CD4-positive, alpha-beta T cell treated with Interleukin-4 for 4 hours (primary cell): ENCODE measurements at places on chromosomes 4 and X.

DNA sequence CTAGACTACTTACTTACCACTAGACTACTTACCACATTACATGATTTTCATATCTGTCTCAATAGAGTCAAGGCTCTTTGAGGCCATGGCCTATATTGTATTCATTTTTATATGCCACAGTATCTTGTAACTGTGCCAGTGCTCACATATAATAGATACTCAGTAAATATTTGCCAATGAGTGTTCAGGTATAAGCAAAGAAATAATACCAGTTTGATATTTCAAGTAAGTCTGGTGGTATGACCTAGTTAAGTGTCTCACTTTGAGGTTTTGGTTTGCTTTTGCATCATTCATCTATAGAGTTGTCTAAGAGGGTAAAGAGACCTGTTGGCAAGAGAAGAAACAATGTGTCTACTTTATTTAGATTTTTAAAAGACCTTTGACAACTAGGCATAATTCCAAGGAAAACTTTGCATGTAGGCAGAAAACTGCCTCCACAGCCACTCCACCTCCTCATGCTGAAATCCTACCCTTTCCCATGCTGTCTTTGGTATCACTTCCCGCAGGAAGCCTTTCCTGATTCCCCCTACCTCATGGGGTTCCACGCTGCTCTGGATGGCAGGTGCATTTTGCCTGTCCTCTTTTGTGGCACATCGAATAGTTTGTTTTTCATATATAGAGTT, 91.3 kb upstream of the KLHL13 start:
- no peak for DNase-seq

DNA sequence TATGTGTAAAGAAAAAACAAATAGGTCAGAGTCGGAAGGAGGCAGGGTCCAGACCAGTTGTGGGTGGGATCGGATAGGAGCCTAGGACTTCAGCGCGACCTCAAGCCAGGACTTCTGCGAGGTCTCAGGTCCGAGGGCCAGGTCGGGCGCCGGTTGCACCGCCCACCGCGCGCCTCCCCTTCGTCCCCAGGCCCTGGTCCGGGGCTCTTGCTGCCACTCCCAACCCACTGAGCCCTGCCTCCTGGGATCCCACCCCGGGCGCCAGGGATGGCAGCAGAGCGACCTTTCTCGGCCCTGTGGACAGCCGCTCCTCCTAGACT, 12.3 kb downstream of the PITX2 start:
- DNase-seq = no peak

DNA sequence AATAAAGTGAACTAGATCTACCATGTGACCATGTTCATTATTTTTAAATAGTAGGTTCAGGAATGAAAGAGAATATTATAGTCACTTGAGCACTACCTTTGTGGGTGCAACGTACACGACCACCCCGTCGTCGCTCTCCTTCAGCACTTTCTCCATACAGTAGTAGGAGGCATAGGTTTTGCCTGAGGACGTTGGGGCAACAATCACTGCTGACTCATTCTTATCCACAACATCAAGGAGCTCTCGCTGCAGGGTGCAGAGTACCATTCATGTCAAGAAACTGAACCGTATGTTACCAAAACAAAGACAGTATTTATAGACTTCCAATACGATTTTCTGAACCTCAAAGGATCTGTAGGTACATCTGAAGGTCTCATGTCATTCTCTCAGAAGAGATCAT, 44.7 kb downstream of the DDX60 start:
- no peak for DNase-seq

- DNase-seq = no peak
Observed at GRCh38 chr4:129748991-129749390, 653.0 kb downstream of the C4orf33 start.

GRCh38 chr4:183986971-183987946, 82.2 kb downstream of the STOX2 start:
- no peak for DNase-seq

DNA sequence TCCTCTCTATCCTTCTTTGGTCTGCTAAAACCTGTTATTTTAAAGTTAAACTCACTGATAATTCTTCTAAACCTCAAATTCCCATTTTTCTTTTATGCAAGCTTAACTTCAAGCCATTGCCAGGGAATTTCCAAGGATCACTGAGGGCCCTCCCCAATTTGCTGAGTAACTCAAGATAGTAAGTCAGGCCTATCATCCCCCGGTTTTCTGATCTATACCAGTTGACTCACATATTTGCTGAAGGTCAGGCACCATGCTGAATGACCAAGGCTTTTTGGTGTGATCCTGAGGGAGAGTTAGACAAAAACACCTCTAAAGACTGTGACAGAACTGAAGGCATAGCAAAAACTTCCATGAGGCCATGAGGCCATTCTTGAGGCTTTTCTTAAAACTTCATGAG, 1301.9 kb downstream of the PCDH7 start:
- DNase-seq = no peak

DNA sequence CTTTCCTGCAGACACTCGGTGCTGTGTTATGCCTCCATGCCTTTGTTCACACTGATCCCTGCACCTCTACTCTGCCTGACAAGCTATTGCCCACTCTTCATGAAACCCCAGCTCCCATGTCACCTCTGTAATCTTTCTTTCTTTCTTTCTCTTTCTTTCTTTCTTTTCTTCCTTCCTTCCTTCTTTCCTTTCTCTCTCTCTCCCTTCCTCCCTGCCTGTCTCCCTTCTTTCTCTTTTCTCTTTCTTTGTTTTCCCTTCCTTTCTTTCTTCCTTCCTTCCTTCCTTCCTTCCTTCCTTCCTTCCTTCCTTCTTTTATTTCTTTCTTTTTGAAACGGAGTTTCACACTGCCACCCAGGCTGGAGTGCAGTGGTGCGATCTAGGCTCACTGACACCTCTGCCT, 12.5 kb downstream of the GJB1 start:
- no peak for DNase-seq

GRCh38 chrX:15674514-15674840, 9.9 kb upstream of the CLTRN start:
- no peak for DNase-seq

- no peak for DNase-seq
Observed at GRCh38 chr4:155207534-155208257, 740 bp upstream of the NPY2R start.

DNA sequence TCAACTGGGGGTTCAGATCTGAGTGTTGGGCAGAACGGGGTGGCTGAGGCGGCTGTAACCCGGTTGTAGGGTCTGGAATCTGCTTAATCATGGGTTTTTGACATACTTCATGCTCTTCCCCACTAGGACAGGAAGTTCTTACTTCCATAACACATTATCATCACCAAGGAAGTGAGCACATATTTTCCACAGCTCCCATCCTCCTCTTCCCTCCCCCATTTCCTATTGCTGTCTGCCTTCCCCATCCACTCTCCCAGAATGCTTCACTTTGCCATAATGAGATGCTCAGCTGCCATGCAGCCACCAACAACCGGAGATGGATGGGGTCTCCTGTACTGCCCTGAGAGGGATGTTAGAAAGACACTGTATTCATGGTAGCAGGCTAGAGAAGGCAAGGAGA, 6.4 kb upstream of the DCUN1D4 start:
- DNase-seq = no peak

DNA sequence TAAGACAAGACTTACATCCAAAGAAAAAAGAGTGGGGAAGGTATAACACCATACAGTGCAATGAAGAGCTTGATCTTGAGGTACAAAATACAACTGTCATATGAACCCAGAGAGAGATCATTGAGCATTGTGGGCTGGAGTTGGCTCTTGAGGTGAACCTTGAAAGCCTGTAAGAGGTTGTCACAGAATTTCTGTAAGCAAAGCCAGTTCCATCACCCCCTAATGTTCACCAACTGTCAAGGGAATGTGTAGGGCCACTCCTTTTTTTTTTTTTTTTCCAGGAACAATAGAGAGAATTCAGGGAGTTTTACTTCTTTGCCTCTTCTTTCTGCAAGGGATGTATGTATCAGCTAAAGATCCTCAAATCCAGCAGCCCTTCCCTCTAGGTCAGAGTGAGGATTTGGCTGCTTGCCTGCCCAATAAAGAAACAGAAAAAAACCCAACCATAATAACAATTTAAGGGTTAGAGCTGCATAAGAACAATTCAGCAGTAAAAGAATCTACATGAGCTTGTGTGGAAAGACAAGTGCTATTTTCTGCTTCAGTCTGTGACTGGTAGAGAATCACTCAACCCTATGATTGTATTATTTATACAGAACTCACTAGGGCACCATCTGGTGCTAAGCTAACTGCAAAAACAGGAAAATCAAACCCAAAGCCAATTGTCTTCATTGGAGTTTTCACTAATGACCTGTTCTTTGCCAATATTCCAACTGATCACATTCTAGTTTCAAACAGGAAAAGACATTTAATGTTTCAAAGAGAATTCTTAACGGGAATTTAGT, 217.5 kb upstream of the TEX13C start:
- DNase-seq = no peak

- no peak for DNase-seq
Observed at GRCh38 chrX:103356858-103357257, 552 bp downstream of the TCEAL9 start.

DNA sequence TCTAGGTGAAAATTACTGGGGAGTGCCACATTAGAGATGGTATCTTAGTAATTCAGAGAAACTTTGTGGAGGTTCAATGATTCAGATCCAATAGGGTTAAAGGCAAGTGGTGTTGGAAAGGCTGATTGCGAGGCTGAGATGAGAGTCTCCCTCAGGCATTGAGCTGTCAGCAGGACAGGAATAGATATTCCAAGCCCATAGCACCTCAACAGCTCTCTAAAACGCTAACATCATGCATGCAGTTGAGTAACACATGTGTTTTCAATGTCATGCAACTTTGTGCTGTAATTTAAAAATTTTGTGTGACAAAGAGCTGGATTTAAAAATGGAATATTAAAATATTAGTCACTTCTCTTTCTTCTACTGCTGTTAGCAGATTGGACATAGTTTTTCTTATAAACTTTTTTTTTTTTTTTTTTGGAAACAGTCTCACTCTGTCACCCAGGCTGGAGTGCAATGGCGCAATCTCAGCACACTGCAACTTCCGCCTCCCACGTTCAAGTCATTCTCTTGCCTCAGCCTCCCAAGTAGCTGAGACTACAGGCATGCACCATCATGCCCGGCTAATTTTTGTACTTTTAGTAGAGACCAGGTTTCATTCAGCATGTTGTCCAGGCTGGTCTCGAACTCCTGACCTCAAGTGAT, 173.5 kb upstream of the C1QTNF7 start:
- no peak for DNase-seq

DNA sequence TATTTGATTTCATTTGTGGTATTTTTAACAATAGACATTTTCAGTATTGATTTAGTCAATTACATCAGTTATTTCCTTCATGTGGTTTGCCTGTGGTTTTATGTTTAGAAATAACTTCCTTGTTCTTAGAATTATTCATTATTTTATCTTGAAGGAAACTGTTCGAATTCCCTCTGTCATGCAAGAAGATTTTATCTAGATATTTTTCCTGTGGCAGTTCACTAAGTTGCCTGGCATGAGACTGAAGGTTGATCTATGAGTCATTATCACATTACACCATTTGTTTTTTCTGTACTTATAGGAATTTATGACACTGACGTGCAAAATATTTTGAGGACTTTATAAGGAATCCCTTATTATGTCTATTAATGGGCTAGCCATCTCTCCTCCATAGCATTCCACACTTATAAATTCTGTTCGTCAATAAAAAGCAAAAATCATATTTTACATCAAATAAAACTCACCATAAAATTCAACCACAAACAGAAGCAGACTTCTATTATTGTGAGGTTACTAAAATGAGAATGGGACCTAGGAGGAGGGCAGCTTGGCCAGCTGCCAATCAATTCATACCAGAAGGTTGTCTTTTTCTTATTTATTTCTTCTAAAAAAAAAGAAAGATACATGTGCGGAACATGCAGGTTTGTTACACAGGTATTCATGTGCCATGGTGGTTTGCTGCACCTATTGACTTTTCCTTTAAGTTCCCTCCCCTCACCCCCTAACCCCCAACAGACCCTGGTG, 179.0 kb downstream of the KCNIP4 start:
- DNase-seq = no peak
